ENCODE measurements at places on chromosomes 16 and 17.

DNA sequence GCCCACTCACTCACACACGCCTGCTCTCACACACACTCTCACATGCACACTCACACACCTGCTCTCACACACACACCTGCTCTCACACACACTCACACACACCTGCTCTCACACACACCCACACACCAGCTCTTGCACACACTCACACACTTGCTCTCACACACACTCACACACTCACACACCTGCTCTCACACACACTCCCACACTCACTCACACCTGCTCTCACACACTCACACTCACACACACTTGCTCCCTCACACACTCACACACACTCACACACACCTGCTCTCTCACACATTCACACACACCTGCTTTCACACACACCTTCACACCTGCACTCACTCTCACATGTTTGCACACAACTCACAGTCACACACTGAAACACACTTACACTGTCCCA lies 4.0 kb downstream of the CD300H start:
- no peak for DNase-seq

- no peak for DNase-seq
Measured at GRCh38 chr16:73268366-73268993, 220.6 kb upstream of the ZFHX3 start.

GRCh38 chr17:42531455-42532354 lies 4.3 kb upstream of the NAGLU start:
- peak; percentile 77 for DNase-seq

DNA sequence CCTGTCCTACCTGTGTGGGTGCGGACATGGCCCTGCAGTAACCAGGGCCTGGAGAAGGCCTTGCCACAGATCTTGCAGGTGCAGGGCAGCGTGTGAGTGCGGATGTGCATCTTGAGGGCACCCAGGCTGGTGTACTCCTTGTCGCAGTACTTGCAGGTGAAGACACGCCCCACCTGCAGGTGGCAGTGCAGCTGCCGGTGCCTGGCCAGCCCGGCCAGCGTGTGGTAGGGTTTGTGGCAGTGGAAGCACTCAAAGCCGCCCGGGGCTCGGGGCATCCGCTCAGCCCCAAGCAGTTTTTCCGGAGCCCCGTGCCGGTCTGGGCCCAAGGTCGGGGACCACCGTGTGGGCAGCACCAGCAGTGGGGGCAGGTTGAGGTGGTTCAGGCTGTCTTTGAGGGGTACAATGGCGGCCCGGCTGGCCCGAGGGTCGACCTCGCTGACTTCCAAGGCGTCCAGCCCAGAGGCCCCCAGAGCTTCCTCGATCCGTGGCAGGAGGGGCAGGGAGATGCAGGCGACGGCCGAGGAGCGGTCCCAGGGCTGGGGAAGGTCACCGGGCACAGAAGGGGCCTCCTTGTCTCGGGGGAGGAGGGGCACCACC lies 5.1 kb downstream of the SNAI3 start:
- DNase-seq, result peak; percentile 92

DNA sequence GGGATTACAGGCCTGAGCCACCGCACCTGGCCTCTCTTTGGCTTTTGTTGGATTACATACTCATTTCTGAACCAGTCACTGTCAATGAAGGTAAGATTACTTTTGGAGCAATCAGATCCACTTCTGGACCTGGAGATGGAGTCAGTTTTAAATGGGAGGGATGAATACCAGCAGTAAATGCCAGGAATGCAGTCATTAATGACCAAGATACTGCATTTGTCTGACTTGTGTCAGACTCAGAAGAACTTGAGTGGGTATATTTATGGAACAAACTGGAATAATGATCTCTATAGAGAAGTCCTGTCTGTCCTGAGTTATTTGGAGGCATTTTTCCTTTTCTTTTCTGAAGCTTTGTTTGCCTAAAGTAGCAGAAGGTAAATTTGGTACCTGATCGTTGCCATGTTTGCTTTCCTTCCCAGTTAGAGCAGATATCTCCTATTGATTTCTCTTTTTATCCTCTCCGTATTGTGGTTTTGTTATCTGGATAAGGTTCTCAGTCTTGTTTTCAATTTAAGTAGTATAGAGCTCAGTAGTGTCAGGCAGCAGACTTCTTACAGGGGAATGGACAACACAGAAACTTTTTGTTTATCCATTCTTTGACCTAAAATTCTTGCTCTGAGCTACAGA lies 10.7 kb downstream of the NLK start:
- no peak for DNase-seq

Measured in RPMI8226 (cell line).